RWPE2 (cell line): ENCODE measurements at places on chromosomes 13 and 19.

GRCh38 chr13:60351855-60352615, 45.0 kb upstream of the TDRD3 start:
- no peak for DNase-seq

DNA sequence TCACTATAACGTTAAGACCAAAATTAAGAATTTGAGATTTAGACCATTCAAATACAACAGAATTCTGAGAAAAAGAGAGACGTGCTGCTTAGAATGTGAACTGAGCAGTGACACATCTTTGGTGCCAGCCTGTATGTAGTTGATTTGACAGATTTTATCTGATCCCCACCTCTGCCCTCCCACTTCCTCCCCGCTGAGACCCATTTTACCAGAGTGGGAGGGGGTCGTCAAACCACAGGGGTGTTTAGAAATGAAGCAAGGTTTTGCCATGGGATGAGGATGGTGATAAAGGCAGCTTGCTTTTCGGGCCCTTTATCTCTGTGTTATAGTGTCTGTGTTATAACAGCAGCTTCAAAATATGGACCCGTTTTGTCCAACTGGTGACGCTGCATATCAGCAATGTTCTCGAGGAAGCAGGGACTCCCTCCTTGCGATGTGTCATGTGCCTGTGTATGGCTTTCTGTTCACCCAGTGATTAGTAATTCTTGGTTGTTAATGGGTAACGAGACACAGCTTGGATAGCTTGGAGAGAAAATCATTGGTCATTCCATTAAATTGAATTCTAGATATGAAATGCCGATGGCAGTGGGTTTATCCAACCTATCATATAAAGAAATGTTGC, 125.0 kb downstream of the HS6ST3 start:
- DNase-seq: no peak

DNA sequence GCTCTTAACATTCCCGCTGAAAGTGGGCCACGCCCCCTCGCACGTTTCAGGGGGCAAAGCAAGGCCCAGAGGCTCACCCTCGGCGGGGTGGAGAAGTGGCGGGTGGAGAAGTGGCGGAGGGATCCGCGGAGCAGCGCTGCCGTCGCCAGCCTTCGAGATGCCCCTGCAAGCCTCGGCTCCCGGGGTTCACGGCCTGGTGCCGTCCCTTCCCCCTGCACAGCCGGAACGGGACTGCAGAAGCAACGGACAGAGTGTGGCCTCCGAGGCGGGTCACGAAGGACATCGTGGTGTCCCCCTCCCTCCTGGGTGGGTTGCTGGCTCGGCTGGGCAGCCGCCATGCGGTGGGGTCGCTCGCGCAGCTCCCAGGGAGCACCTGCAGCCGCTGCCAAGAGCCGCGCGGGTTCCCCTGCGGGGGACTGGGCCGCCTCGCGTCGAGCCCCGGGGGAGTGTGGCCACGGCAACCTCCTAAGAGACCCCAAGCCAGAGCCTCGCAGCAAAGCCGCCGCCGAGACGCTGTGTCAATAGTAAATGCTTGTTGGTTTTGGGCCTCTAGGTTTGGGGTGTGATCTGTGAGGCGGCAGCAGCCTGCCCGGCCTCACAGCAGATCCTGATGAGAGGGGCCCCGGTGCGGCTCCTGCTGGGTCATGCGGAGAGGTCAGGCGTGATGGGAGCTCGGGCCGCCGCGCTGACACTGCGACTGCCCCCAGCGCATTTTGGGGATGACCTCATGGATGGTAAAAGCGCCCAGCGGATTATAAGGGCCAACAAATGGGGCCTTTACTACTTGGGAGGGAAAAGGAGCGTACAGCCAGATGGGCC, 5.5 kb downstream of the TPGS1 start:
- DNase-seq: no peak

- DNase-seq: no peak
These were observed 67.9 kb upstream of the KLF5 start for GRCh38 chr13:72990953-72991352.

DNA sequence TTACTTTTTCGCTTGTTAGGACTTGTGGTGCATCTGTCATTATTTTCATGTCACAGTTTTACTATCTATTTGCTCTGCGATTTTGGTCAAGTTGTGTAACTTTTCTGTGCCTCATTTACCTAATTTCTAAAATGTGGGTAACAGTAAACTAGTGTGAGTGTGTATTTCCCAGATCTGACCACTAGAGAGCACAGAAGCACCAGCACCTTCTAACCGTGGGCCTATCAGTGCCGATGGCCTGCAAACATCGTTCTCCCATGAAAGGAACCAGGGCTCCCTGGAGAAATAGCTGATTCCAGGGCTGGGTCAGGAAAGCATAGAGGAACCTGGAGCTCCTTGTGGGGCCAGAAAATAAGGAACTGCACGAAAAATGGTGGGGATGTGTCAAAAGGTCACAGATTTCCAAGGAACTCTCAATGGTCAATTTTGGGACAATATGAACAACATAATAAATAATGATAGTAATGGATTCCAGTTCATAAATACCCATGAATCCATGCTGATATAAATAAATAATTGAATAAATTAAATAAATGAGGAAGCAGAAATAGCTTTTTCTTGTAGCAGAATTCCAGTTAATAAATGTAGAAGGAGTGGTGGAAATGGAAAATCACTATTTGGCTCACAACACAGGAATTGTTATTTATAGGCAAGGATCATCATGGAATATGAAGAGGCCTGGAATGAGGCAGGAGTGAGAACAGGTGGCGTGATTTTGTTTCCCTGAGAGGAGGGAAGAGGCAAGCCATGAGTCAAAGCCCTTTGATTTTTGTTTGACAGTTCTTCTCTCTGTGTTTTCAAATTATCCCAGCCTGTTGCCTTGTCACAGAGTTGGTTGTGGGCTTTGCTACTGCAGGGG, 31.1 kb downstream of the CEACAM8 start:
- DNase-seq: no peak
